Immature natural killer cell (primary cell): ENCODE measurements at places on chromosomes 12 and 14. TPM values are rescaled to one million over a fixed set of nuclear protein-coding genes. Genes with fewer than 3 reads are reported as not detected.

The SLC6A12 gene
- polyA plus RNA-seq, result not detected

The DCN gene
- not detected for polyA plus RNA-seq

The CEBPE gene
- not detected for polyA plus RNA-seq

The AJUBA gene
- not detected for polyA plus RNA-seq

The GMPR2 gene
- polyA plus RNA-seq, result 134 TPM

The PROX2 gene
- polyA plus RNA-seq, result 1.7 TPM

The ARF3 gene
- 31.2 TPM for polyA plus RNA-seq

The CFAP54 gene
- polyA plus RNA-seq, result not detected

The PDE6H gene
- polyA plus RNA-seq, result not detected

The USP5 gene
- polyA plus RNA-seq, result 52.0 TPM

The PPP1R1A gene
- polyA plus RNA-seq, result not detected

The SMOC1 gene
- polyA plus RNA-seq, result not detected

The SLC2A14 gene
- not detected for polyA plus RNA-seq

The RTL1 gene
- not detected for polyA plus RNA-seq

The PRPF39 gene
- polyA plus RNA-seq, result 12.5 TPM

The PMEL gene
- polyA plus RNA-seq, result 0.44 TPM

The TMBIM4 gene
- polyA plus RNA-seq, result 540 TPM

The COX8C gene
- polyA plus RNA-seq, result not detected

The GTF2A1 gene
- polyA plus RNA-seq, result 20.7 TPM

The KRT72 gene
- polyA plus RNA-seq, result 0.93 TPM

The WNT1 gene
- not detected for polyA plus RNA-seq

The NGDN gene
- polyA plus RNA-seq, result 52.3 TPM

The HVCN1 gene
- polyA plus RNA-seq, result 33.3 TPM

The ANKRD33 gene
- not detected for polyA plus RNA-seq

The PTGES3 gene
- polyA plus RNA-seq, result 175 TPM

The CERS5 gene
- polyA plus RNA-seq, result 64.0 TPM

The GALNT6 gene
- polyA plus RNA-seq, result 9.8 TPM

The C12orf56 gene
- not detected for polyA plus RNA-seq

The ABCD4 gene
- polyA plus RNA-seq, result 34.6 TPM

The ACRBP gene
- polyA plus RNA-seq, result 10.2 TPM

The TPPP2 gene
- polyA plus RNA-seq, result not detected
